ENCODE measurements at places on chromosomes 5 and 9.

DNA sequence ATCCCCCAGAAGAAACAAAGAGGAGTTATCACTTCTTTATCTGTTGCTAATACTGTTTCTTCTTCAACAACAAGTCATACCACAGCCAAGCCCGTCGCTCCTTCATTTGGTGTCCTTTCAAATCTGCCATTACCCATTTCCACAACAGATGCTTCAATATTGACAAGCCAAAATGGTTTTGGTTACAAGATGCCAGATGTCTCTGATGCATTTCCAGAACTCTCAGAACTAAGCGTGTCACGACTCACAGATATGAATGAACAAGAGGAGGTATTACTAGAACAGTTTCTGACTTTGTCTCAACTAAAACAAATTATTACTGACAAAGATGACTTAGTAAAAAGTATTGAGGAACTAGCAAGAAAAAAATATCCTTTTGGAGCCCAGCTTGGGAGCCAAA lies 16.0 kb upstream of the HAND1 start:
- DNase-seq: no peak

DNA sequence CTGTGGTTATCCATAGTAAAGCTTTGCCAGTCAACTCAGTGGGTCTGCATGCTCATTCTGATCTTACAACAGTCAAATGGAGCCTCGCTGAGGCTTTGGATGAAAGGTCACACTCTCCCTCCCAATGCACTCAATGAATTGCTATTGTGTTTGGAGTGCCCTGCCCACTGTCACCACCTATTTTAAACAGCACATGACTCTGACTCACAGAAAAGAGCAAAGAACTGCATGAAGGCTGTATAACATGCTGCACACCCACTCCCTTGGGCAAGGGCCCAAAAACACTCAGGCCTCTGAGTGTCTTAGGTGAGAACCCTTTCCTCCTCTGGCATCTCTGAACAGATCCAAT lies 118.7 kb upstream of the CCDC112 start:
- no peak for DNase-seq

GRCh38 chr5:62231576-62231975 lies 74.4 kb upstream of the KIF2A start:
- no peak for DNase-seq

- no peak for DNase-seq
Measured at GRCh38 chr9:75847085-75847484, 43.4 kb upstream of the PCSK5 start.

DNA sequence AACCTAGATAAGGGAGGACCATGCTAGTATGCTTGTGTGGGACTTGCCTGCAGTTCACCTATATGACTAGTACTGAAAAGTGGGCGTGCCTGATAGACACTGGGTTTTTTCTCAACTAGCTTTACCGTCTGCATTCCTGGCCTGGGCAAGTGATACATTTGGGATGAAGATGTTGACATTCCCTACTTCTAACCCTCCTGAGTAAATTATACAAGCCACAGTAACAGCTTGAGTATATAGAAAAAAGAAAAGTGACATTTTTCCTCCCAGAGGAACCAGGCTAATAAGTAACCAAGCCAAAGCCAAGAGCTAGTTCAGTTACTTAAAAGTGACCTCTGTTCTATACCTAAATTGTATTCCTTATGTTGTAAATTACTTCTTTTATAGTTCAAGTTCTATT lies 153.8 kb upstream of the CYLC2 start:
- DNase-seq: no peak

GRCh38 chr5:82793808-82794419 lies 283.3 kb downstream of the TMEM167A start:
- DNase-seq: peak; percentile 14

GRCh38 chr5:117188211-117188610 lies 613.6 kb upstream of the SEMA6A start:
- no peak for DNase-seq

DNA sequence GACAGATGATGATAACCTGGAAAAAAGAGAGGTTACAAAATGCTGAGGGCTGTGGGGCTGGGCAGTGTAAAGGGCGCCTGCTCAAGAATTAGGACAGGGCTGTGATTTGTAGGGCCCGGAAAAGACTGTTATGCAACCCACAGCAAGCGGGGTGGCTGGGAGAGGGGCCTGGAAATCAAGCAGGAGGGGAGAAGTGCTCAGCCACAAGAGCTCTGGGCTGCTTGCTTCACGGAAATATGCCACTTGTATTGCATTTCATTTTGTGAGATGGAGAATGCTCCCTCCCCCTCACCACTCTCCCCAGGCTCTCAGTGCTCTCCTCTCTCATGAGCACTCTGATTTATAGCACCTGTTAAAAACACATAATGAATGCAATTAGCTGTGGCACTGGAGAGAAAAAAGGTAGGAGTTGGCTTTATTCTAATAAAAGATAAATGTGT lies 8.4 kb upstream of the HAND1 start:
- no peak for DNase-seq

GRCh38 chr5:24589566-24589965 lies 55.2 kb downstream of the CDH10 start:
- no peak for DNase-seq

GRCh38 chr5:68710514-68710913 lies 383.3 kb upstream of the SLC30A5 start:
- DNase-seq: no peak

- DNase-seq: no peak
Measured at GRCh38 chr9:127308652-127309434, 44.3 kb downstream of the GARNL3 start.

DNA sequence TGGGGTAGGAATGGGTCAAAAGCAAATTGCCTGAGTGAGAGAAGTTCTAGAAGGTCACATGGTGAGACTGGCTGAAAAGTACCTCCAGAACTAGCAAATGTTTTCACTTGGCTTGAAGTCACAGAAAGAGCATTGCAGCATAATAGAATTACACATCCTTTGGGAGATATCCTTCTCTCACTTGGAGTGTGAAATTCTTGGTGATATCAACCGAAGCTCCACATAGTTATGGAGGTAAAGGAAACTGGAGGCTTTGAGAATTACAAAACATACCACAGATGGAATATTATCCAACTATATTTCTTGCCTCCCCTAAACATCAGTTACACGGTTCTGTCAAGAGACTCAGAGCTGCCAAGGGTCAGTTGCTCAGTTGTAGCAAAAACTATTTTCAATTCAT lies 182.4 kb downstream of the SEMA5A start:
- no peak for DNase-seq

- DNase-seq: no peak
Measured at GRCh38 chr9:127307802-127308201, 43.2 kb downstream of the GARNL3 start.

GRCh38 chr5:140806834-140807775 lies at the start of gene PCDHA4:
TSS of gene PCDHA4 (plus strand) at chr5:140807068.
- DNase-seq: no peak

Data from stimulated activated naive CD4-positive, alpha-beta T cell (primary cell).